Astrocyte of the hippocampus (primary cell): ENCODE measurements at places on chromosomes 5 and 9.

- DNase-seq: no peak
Measured at GRCh38 chr5:6543830-6544560, 88.8 kb downstream of the NSUN2 start.

DNA sequence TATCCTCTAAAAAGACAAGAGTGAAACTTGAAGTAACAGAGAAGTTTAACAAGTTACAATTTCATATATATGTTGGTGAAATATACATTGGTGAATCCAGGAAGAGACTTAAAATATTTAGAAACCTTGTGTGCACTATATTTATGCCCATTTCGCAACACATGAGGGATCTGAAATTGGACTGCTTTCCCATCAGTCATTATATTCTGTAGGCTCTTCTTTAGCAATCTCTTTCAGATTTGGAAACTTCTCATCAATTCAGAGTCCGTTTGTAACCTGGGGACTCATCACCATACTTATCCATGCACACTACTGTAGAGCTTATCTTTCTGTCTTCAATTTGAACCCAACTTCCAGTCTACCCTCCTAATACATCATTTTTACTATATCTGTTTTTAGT lies 2.1 kb downstream of the ITGA1 start:
- DNase-seq: no peak

DNA sequence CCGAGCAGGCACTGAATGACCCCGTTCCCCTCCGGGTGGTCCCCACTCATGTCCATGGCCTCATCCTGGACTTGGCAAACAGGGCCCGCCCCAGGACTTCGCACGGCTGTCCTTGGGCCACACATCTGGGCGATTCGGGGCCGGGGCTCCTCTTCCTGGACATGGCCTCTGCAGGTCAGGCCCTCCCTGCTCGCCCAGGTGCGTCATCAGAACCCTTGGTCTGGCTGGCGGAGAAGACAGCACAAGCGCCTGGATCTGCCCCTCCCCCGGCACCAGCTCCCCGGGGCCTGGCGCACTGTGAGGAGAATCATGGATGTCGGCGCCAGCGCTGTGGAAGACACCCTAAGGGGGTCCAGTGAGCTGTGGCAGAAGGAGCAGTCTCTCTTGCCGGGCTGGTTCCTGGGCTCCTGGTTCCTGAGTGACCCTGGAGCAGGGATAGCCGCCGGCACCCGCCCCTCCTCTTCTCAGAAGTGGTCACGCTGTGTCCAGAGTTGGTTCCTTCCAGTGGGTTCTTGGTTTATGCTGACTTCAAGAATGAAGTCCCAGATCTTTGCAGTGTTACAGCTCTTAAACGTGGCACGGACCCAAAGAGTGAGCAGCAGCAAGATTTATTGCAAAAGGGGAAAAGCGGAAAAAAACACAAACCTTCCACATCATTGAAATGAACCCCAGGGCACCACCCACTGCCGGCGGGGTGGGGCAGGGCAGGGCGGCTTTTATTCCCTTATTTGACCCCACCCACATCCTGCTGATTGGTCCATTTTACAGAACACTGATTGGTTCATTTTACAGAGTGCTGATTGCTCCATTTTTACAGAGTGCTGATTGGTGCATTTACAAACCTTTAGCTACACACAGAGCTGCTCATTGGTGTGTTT lies 25.9 kb upstream of the SLC12A7 start:
- DNase-seq: no peak

DNA sequence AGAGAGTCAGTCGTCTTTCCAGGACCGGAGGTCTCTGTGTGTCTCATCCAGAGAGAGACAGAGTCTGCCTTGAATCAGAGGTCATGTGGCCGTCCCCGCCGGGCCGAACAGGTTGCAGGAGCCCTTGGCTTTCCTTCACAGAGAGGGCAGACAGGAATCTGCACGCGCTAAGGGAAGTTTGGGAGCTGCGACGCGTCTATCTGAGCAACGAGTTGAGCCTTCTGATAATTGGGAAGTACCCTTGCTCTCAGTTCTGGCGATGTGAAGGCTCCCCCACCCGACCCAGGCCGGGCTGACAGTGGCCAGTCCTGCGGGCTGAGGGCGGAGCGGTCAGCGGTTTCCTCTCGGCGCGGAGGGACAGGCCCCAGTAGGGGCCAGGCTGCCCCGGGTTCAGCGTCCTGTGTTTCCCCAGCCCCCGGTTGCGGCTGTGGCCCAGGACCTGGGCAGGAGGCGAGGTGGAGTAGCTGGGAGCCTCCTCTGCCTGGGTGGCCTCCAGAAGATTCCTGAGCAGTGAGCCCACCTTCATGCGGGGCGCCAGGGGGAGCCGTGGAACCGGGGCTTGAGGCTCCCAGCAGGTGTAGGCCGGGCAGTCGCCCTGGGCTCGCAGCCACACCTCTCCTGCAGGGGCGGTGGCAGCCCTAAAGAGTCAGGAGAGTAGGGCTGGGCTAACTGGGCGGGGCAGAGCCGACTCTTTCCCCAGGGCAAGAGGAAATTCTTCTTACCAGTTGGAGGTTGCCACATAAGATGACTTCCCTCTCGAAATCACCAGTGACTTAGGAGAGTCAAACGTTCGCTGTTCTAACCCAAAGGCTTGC lies 13.9 kb downstream of the NR2F1 start:
- DNase-seq: peak; percentile 37

- peak; percentile 94 for DNase-seq
Measured at GRCh38 chr9:95127249-95128176, 190.0 kb downstream of the FANCC start.

- no peak for DNase-seq
Measured at GRCh38 chr5:124604419-124604818, 142.0 kb downstream of the ZNF608 start.

DNA sequence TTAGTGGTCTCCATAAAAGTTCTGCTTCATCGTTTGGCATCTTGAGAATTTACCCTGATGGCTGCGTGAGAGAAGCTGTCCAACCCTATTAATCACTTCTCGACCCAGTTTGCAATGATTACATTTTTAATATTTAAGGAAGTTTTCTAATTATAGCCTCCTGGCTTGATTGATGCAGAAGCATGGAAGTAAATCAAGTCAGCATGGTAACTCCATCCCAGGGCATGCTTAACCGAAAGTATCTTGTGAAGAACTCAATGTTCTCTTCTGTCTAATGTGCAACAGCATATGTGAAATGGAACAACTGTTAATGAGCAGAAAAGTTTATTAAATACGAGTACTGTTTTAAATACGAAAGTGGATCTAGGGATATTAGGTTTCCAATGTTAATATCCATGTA lies 278.9 kb upstream of the CD180 start:
- no peak for DNase-seq

- peak; percentile 28 for DNase-seq
Measured at GRCh38 chr5:51373880-51374523, 9.2 kb upstream of the ISL1 start.

GRCh38 chr5:122674385-122674784 lies 100.5 kb upstream of the SNX2 start:
- DNase-seq: no peak

- no peak for DNase-seq
Measured at GRCh38 chr5:43390471-43390870, 21.7 kb downstream of the CCL28 start.

DNA sequence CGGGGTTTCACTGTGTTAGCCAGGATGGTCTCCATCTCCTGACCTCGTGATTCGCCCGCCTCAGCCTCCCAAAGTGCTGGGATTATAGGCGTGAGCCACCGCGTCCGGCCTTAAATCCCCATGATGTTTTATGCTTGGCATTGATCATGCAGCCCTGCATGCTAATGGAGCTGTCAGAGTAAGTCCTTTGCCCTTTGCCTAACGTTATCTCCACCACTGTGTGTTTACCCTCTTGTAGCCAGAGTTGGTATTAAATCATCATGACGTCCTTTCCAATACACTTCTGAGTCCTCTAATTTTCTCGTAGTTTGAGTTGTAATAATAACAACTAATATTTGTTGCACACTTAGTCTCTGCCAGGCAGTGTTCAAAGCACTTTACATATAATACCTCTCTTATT lies 57.2 kb upstream of the ZFAND5 start:
- DNase-seq: no peak

GRCh38 chr9:10331157-10331556 lies 281.6 kb downstream of the PTPRD start:
- no peak for DNase-seq

DNA sequence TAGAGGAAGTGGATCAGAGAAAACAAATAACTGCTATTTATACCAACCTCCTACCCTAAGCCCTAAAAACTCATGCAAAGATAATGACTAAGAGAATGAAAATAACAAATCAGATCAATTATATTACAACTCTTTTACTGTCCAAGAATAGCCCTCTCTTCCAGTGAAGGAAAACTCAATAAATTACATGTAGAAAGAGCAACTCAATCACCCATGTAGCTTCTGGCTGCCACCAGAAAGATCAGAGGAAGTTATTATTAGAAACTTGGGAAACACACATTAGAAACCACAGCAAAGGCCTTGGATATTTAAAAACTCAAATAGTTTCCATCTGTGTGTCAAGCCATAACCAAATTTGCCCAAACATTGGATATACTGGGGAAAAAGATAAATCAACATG lies 134.0 kb upstream of the TARS1 start:
- DNase-seq: no peak

DNA sequence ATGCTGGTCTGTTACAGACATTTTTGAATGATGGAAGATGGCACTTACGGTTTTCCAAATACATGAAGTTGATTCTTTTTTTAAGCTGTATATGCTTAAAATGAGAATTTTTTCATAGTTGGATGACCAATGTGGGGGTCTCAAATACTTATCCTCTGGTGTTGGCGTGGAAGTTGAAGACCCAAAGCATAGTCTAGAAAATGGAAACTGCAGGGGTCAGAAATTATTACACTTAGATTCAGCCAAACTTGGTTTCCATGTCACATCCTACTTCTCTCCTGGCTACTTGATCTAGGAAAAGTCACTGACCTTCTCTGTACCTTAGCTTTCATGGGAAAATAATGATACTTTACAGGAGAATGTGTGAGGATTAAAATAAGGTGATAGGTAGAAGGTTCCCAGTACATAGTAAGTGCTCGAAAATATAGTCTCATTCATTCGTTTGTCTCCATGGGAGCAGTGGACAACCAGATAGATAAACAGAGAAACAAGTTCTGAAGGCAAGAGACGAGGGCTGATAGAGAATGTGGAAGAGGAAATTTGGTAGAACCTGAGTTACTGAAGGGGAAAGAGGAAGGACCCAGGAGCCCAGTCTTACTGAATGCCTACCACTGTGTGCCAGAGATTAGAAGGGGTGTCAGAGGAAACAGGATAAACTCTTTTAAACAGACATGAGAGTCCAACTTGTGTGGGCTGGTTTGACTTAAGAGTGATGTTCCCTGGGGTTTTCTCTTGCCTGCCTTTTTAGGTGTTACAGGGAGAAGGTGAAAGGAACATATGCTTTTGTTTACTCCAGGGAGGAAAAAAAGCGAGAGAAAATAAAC lies 560.3 kb upstream of the KLF4 start:
- no peak for DNase-seq

- DNase-seq: no peak
Measured at GRCh38 chr5:50766042-50766441, 99.6 kb downstream of the PARP8 start.

- DNase-seq: no peak
Measured at GRCh38 chr5:10741661-10742060, 19.4 kb downstream of the DAP start.

- no peak for DNase-seq
Measured at GRCh38 chr9:106728860-106729259, 134.1 kb upstream of the ZNF462 start.

DNA sequence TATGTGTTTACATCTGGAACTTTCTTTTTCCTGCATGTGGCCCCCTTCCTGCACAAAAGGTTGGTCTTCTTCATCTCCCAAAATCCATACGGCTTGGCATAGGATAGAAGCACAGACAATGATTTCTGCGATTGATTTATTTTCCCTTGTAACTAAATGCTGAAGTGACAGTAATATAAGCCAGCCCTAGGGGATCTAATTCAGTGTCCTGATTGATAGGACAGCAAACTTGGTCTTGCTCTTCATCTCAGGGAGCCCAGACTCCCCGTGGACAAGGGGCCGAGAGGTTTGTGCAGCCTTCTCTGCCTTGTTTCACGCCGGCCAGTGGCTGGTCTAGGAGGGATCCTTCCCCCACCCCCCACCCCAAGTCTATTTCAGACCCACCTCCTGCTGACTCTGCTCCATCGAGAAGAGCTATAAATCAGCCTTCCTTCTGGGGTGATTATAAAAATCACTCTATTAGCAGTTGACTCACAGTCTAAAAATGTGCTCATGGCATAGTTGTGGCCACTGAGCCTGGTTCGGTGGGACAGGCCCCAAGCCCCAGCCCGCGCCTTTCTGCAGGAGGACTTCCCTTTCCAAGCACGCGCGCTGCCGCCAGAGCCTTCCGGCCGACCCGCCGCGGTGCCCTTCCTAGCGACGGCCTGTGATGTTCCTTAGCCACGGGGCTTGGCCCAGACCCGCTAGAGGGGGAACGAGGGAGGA lies 89.8 kb upstream of the COL5A1 start:
- peak; percentile 98 for DNase-seq

GRCh38 chr5:111781200-111781599 lies 24.2 kb upstream of the NREP start:
- peak; percentile 88 for DNase-seq

DNA sequence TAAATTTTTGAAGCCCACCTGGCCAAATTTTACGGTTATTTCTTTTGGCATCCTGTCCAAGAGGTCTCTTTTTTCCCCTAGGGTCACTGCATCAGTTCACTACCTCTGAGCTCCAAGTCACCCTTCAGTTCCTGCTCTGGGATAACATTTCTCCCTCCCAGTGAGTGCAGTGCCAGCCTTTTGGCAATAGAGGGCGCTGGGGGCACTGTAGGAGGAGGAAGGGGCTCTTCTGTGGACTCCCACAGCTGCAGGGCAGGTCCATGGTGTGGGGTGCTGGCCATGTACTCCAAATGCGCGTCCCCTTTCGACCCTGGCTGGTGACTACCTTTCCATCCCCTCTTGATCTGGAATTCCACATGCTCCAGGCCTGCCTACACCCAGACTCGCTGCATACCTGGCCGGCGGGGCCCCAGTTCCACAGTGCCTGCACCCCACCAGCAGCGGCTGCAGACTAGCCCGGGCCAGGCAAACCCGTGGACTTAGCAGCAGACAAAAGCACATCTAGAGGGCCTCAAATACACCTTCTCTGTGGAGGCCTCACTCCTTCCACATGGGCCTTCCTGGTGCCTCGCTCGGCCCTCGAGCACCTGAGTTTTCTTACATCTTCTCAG lies 20.3 kb upstream of the NINJ1 start:
- DNase-seq: peak; percentile 50

DNA sequence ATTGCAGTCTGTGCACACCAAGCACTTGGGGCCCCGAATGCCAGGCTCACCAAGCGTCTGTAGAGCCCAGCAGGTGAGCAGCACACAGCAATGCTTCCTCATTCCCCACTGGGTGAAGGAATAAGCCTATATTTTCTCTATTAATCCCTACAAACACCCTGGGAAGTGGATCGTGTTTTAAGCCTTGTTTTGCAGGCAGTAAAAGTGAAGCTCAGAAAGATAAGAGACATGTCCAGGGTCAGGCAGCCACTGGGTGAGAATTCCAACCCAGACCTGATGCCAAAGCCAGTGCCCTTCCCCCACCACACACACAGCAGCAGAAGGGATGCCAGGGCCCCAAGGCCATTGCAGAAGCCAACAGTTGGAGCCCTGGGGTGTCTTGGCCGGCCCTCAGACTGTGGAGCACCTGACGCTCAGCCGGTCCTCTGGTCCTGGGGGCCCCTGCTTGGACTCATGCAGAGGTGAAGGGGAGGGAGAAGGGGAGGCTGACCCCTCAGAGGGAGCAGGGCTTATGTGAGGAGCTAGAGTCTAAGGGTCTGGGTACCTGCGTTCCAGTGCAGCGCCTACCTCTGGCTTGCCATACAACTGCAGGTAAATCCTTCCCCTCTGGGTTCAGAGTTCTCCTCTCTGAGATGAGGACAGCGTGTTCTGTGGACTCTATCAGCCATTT lies 26.3 kb upstream of the SYNPO start:
- no peak for DNase-seq
